Stimulated activated CD8-positive, alpha-beta memory T cell treated with anti-CD3 and anti-CD28 coated beads, Interleukin-15, amount 100 ng/mL, for 4 hours (primary cell): ENCODE measurements at places on chromosomes 7 and 10.

GRCh38 chr10:24488631-24489030, 235.1 kb downstream of the ARHGAP21 start:
- no peak for DNase-seq

DNA sequence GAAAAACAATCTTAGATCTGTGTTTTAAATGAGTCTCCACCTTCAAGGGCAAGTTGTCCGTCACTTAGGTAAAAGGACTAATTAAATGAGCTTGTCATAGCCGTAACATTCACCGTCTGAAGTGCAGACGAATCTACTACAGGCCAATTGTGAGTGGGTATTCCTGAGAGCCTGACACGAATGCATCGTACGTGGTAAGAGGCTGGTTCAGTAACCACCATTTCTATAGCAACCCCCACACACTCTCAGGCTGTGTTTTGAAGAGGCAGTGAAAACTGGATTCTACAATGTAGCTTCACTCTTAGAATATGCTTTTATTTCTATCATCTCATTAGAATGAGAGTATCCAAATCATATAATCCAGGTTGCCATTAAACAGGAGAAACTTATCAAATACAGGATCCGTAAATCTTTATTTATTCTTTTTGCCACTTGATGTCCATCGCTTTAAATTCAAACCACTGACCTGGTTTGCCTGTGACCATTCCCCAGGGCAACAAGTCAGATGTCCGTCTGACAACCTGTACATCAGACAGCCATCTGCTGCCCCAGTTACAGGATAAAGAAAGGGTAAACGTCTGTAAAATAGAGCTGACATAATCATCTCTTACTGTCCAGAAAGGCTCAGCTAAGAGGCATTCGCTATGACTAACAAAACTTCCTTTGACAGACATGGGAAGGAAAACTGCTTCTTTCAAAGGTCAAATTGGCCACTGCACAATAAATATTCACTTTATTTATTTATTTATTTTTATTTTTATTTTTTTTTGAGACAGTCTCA, 70.3 kb upstream of the NMT2 start:
- no peak for DNase-seq

DNA sequence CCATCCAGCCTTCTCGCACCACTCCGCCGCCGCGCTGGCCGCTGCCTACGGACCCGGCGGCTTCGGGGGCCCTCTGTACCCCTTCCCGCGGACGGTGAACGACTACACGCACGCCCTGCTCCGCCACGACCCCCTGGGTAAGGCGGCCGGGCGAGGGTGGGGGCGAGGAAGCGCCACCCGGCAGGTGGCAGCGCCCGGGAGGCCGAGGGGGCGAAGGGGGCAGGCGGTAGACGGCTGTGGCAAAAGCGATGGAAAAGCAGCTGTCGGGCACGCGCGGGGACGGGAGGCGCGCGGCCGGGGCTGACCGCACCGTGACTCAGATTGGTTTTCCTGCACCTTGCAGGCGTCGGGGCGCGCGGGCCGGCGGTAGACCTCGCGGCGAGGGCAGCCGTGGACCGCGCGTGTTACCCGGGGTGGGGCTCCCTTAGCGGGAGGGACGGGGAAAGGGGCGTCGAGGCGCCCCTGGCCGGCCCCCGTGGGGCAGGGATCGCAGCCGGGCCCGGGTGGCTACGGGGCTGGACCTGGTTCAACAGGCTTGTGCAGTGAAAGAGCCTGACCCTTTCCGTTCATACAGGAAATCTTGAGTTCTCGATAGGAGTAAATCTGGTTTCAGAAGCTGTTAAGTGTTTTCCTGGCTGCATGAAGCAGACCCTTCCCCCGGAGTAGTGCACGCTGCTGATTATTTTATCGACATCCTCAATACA, 608 bp downstream of the HHEX start:
- peak; percentile 58 for DNase-seq

DNA sequence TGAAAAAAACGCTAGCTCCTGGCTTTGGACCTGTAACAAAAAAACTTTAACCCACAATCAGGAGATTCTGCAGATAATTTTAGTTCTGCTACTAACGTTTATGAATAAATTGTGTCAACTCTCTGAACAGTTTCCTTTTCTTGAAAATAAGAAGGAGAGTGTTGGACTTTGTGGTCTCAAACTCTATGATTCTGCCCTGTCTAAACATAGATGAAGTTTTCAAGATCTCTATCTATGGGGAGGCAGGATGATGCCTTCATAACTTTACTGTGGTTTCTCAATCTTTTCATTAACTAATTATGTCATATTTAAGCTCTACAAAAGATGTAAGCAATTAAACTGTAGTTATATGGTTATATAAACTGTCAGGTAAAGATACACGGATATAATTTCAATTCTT, 162.0 kb downstream of the REEP3 start:
- no peak for DNase-seq

DNA sequence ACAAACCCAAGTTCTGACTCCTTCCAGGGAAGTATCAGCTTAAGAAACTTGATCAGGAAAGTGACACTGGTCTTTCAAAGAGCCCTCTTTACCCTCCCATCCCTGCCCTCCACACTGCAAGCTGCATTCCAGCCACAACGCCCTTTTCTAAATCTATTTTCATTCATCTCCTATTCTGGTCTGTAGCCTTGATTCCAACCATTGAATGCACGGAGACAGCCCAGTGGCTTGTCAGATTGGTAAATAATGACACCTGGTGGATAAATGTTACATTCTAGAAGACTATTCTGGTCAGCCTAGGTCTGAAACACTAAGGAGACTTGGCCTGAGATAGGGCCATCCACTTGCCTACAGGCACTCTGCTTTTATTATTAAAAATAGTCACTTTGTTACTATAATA, 20.9 kb downstream of the MORN4 start:
- DNase-seq, result no peak

DNA sequence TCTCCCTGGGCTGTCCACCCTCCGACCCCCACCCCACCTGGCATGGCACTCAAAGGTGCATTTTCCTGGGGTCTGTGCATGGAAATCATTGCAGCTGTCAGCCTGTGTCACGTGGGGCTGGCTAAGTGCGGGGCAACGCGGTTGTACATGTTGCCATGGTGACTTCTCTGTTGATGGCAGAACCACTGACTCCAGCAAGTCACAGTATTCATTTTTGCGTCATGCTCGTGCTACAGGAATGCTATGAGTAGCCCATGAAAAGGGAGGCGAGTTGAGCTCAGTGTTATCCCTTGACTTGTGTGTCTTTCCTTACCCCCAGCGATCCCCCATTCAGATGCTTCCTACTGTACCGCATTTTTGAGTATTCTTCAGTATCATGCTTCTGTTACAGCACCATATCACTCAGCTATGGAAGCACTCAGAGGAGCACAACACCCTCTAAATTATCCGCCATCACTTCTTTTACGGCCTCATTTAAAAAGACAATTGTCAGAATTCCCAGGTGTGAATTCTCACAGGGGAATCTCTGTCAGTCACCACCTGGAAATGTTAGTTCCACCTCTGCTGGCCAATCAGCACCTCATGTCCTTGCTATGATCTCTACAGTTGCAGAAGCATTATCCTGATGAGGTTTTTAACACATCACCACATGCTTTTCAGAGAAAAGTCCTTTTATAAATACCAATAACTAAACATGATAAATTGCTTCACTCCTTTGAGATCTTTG, 194.4 kb upstream of the C7orf33 start:
- DNase-seq, result no peak

- DNase-seq, result no peak
These were observed 559 bp upstream of the FKBP14 start for GRCh38 chr7:30027065-30027456.

DNA sequence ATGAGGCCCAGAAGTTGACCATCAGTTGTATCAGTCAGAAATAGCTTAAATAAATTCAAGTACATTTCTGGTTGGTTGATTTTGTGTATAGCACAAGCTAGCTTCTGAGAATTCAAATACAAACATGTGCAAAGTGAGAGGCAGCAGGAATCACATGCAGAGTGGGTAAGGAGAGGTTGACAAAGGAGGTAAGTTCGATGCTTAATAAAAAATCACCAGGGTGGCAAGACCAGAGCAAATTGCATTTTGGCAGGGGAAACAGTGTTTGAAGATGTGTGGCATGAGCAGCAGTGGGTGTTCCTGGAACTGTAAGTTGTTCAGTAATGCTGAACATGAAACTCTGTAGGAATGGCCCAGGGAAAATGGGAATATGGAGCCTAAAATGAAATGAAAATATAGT, 52.6 kb downstream of the GNAI1 start:
- no peak for DNase-seq

GRCh38 chr7:107846324-107846723, 43.3 kb upstream of the SLC26A3 start:
- no peak for DNase-seq

GRCh38 chr7:66894463-66895080, 26.5 kb upstream of the TMEM248 start:
- DNase-seq, result no peak

DNA sequence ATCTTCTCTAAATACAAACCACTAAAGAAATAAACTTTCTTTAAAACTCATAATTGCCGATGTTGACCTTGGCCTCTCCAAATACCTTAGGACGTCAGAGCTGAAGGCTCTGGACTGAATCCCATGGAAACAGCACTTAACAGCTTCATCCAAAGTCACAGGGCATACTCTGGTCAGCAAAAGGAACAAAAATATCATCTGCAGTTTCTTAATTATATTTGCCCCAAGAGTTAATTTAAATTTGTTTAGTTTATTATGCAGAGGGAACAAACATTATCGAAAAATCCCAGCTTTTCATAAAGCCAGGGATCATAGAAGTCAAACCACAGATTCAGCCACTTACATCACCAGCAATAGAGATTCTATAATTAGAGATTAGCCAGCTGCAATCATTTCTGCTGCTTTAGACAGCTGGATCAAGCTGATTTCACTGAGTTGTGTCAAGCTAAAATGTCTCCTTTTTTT, 20.5 kb upstream of the FAM13C start:
- no peak for DNase-seq

GRCh38 chr10:29722777-29723176, 88.0 kb upstream of the SVIL start:
- DNase-seq, result no peak

- no peak for DNase-seq
These were observed 50.9 kb downstream of the INPP5A start for GRCh38 chr10:132588301-132589013.

- DNase-seq, result no peak
These were observed 743 bp upstream of the ZCCHC24 start for GRCh38 chr10:79445977-79446757.

- DNase-seq, result no peak
These were observed 192.6 kb upstream of the CCDC6 start for GRCh38 chr10:60098677-60099601.

DNA sequence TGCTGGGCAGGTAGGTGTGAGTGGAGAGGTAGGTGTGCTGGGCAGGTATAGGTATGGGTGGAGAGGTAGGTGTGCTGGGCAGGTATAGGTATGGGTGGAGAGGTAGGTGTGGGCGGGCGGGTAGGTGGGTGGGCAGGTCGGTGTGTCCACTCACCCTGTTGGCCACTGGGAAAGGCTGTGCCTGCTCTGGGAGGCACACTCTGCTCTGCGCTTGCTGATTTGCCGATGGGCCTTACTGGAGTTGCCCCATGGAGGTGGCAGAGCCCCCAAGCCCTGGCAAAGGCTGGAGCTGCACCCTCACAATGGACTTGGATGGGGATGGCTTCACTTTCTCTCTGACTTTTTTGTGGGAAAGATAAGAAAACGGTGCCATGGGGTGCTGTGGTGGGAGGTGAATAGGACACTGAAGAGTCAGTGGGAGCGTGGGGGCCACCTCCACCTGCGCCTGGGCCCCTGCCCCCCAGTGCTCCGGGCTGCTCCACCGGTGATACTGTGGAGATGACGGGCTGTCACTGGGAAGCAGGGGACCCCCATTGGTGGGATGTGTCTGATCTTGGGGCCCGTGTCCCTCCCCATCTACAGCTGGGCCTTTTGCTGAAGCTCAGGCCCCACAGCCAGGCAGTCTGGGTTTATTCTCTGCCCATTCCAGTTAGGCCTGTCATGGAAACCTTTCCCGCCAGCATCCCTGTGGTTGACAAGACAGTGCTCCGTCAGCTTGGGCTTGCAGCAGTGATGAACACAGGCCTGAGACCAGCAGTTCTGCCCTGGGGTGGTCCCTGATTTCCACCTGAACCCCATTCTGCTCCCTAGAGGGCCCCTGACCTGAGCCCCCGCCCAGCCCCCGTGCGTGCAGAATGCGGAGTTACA, 75.0 kb downstream of the NKX6-2 start:
- no peak for DNase-seq

GRCh38 chr7:101177644-101178043, 2.4 kb downstream of the NAT16 start:
- DNase-seq, result no peak

- no peak for DNase-seq
These were observed 814.6 kb downstream of the LRMDA start for GRCh38 chr10:76245951-76246495.

- no peak for DNase-seq
These were observed 28.7 kb upstream of the ACSL5 start for GRCh38 chr10:112345202-112345601.
